IPS-NIHi11 (cell line): ENCODE measurements at places on chromosomes 6 and 20.

GRCh38 chr20:45469336-45470261 lies at the start of gene WFDC2:
Gene WFDC2 (plus strand): TSS chr20:45469753. CDS start chr20:45469782, 29 bp downstream.
- peak; percentile 51 for DNase-seq

- no peak for DNase-seq
Measured at GRCh38 chr20:47936612-47937011, 151.3 kb upstream of the SULF2 start.

DNA sequence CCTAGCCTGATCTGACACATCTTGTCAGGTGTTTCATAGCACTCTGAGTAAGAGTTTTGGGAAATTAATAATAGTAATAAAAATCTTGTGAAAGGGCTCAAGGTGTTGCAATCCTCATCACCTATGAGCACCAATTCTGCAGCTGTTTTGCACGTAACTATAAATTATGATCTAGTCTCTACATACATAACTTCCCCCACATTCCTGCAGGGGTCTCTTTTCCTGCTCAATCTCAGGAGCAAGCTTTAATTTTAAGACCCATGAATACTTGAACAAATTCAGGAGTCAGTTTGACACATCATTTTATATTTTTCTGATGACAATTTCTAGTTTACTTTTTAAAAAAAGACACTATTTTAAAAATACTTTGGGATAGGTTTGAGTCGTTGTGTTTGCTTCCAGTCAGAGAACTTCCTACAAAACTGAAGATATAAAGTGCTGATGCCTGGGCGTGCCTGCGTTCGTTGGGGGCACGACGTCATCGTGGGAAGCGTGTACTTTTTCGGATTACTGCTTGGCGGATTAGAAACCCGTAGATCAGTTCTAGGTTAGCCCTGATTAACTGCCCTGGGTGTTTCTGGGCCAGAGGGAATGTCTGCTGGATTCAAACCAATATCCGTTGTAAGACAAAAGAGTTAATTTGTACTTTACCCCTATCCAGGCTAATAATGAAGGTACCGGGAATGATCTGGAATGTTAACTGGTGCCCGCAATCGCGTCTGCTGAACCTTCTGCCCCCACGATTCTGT lies 1.0 kb upstream of the E2F3 start:
- no peak for DNase-seq

- DNase-seq: no peak
Measured at GRCh38 chr6:84150705-84151104, 76.7 kb downstream of the CEP162 start.

- DNase-seq: no peak
Measured at GRCh38 chr6:104527311-104527710, 332.4 kb downstream of the HACE1 start.

DNA sequence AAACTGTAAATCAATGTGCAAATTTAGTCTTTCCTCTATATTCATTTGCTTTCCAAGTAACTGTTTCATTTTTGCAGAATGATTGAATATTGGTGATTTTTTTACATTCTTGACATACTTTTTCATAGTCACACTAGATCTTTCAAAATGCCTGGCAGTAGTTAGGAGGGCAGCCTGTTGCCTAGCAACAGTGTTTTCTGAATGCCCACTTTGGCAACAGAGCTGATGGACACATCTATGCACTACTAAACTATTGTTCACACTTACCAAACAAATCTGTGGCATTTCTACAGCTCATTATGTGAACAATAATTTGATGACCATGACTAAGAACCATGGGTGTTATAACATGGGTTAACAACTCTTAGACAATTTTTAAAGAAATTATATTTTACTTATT lies 438.0 kb upstream of the IMPG1 start:
- DNase-seq: no peak

DNA sequence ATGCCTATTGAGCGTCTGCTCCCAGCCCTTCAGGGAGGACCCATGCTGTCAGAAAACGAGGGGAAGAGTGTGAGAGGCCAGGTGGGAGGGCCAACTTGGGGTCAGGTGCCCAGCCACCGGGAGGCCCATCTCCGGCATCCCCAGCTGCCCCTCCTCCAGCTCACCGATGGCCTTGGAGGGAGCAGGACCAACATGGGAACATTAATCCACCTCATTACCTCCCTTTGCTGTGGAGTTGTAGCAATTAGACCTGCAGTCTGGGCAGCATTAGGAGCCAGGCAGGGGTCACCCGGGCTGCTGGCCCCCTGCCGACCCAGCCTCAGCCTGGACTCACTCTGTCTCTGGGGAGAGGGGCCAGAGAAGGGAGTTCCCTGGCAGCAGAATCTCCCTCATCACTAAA lies 25.1 kb downstream of the DLGAP4 start:
- no peak for DNase-seq

DNA sequence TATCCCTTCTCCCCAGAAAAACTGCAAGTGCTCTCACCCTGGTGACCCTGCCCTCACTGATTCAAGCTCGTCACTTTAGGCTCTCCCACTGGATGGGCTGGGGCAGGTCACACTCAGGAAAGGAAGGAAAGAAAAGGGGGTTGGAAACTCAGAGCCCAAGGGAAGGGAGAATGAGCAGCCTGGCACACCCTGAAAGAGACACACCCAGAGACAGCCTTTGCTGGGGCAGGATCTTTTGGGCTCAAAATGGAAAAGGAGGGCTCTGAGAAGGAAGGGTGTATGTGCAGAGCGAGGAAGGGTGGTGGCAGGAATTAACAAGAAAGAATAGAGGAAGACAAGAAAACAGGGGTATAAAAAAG lies 2.5 kb downstream of the PPP1R18 start:
- no peak for DNase-seq

GRCh38 chr6:31010393-31011060 lies at the start of gene MUC22:
Gene MUC22 (plus strand): TSS chr6:31010474. CDS start chr6:31010707, 233 bp downstream.
- no peak for DNase-seq

- no peak for DNase-seq
Measured at GRCh38 chr20:55353206-55353605, 652.1 kb downstream of the CBLN4 start.

GRCh38 chr6:166610069-166610468 lies 17.0 kb downstream of the RPS6KA2 start:
- DNase-seq: no peak

- DNase-seq: no peak
Measured at GRCh38 chr6:170132011-170132521, 158.8 kb downstream of the DLL1 start.

GRCh38 chr6:2562721-2563451 lies 187.8 kb downstream of the MYLK4 start:
- DNase-seq: no peak

DNA sequence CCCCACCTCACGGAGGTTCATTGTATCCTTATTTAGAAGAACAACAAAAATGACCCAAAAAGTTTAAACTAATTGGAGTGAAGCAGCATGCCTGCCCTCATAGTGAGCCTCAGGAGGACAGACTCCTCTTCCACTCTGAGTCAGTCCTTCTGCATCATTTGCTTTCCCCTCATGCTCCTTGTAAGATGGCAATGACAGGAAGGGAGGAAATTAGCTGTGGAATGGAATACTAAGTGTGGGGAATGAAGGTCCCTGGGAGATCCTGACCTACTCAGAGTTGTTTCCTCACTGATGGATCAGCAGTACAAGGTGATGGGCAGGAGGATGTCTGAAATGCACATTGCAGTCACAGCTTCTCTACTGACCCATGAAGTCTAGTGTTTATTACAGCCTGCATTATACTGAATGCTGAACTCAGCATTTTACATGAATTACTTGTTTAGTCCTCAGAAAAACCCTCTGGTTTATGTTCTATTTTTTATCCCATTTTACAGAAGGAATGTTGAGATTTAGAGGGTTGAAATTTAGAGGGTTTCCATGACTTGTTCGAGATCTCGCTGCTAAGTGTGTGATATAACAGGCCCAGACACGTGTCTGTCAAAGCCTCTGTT lies 212.0 kb upstream of the PCSK2 start:
- no peak for DNase-seq

DNA sequence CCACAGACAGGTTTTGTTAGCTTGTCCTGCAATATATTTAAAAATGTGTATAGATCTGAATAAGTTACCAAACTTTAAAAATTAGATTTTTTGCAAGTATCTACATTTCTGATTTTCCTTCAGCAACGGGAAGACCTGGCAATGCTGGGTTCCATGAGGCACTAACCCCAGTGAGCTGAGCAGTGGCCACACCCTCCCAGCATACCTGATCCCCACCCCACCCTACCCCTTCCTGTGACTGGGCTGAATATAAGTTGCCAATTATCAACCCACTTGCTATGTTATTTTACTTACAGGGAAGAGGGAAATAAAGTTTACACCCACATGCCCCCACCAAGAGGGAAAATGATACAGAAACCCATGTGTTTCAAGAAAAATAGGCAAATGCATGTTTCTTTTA lies 70.3 kb upstream of the RALGAPA2 start:
- no peak for DNase-seq

GRCh38 chr6:139290787-139291311 lies 949 bp downstream of the TXLNB start:
- no peak for DNase-seq

GRCh38 chr6:119686240-119686639 lies 336.7 kb upstream of the MAN1A1 start:
- no peak for DNase-seq

GRCh38 chr6:161204866-161205557 lies 68.8 kb downstream of the AGPAT4 start:
- DNase-seq: no peak

DNA sequence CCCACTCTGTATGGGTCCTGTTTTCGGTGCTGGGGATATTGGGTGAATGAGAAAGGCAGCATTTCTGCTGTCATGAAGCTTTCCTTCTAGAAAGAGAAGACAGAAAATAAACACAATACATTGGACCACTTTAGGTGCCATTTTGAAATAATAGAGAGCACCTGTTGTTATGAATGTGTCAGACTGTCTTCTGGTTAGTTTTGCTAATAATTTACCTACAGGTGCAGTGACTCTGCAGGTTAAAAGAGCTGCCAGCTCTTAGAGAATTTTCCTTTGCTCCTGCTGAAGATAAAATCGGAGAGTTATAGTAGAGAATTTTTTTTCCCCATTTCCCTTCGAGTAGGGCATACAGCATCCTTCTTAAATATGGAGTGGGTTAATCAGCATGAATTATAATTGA lies 21.9 kb upstream of the GCLC start:
- DNase-seq: no peak

DNA sequence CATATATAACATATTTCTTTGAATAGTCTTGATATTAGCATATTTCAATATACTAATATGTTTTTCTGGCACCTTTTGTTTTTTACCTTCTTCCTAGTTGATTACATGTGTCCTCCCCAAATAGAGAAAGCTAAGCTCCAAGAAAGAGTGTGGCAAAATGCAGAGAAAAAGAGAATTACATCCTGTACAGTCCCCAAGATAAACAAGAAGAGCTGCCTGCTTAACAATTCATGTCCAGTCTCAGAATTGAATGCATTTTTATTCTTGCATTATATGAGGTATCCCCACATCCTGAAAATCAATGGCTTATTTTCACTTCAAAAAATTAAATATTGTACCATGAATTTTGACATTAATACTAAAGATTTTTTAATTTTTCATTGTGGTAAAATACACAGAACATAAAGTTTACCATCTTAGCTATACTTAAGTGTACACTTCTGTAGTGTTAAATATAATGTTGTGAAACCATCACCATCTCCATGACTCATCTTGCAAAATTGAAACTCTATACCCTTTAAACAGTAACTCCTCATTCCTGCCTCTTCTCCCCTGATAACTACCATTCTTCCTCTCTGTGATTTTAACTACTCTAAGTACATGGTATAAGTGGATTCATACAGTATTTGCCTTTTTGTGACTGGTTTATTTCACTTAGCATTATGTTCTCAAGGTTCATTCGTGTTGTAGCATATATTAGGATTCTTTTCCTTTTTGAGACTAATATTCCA lies 490.3 kb downstream of the COL12A1 start:
- DNase-seq: no peak

DNA sequence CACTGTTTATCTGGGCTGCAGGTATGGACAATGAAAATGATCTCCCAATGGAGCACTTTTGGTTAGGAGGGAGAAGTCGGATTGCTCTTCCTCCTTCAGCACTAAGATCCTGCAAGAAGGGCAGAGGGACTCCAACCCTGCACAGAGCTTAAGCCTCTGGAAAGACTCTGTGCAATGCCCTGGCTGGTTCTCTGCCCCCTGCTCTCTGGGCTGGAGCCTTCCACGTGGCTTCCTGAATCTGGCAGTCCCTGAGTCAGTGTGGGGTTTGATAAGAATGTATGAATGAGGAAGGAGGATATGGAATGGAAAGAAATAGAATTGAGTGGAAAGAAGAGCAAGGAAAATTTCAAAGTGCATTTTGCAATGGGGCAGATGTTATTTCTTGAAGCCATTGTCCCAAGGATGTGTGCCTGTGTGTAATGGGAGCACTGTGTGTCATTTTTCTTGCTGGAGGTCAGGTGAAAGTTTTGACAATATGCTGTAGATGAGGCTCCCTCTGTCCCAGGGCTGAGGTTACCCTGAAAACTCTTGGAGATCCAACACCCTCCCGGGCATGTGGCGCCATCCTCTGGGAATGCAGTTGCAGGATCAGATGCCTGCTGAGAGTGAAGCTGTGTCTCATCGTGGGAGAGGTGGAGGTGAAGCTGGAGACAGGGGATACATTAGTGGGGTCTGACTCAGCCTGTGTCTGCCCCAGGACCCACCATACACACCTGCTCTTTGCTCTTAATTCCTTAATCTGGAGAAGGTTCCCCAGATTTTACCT lies 16.3 kb upstream of the CST9L start:
- no peak for DNase-seq

- DNase-seq: peak; percentile 22
Measured at GRCh38 chr20:34907616-34908469, 31.4 kb downstream of the ACSS2 start.

DNA sequence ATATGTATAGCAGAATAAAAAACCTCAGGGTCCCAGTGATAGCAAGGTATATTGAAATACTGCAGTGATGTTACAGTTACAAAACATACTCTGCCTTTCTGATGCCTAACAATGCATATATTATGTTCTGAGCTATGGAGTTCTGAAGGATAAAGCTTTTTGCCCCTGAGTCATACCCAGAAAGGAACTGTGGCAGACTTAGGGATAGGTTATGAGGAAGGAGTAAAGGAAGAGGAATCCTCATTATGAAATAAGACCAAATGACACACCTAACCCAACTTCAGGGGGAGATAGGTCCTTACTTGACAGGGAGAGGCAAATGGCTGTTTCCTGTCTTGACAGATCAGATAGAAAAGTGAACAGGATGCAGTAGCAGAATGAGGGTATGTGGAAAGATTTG lies 940.6 kb upstream of the FLRT3 start:
- DNase-seq: no peak

- DNase-seq: no peak
Measured at GRCh38 chr6:131117878-131118277, 17.4 kb upstream of the AKAP7 start.

GRCh38 chr6:35400111-35400510 lies 52.0 kb upstream of the FANCE start:
- no peak for DNase-seq

DNA sequence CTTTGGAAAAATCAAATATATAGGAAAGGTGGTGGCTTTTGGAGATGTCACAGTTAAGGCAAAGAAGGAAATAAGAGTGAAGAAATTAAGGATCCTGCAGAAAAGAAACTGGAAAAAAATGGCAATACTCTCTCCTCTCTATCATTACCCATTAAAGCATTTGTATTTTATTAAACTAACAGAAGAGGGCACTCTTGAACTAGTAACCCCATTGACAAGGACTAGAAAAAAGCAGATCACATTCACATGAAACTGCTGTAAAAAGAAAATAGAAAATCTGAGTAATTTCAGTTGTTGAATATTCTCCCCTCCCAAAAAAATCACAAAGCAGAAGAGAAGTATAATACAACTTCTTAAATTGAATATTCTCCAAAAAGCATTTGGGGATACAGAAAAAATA lies 104.1 kb upstream of the SLC35B3 start:
- peak; percentile 13 for DNase-seq

- no peak for DNase-seq
Measured at GRCh38 chr6:108742041-108742440, 106.2 kb upstream of the ARMC2 start.

GRCh38 chr6:50699051-50699775 lies 14.1 kb upstream of the TFAP2D start:
- DNase-seq: peak; percentile 42
